SHP77 (cell line): ENCODE measurements at places on chromosomes 5 and 9.

- DNase-seq, result no peak
These were observed 72.4 kb upstream of the CXCL14 start for GRCh38 chr5:135651156-135651555.

DNA sequence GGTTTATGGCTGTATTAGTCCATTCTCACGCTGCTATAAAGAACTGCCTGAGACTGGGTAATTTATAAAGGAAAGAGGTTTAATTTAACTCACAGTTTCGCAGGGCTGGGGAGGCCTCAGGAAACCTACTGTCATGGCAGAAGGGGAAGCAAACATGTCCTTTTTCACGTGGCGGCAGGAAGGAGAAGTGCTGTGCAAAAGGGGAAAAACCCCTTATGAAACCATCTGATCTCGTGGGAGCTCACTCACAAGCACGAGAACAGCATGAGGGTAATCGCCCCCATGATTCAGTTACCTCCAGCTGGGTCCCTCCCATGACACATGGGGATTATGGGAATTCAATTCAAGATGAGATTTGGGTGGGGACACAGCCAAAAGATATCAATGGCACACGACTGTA lies 13.9 kb downstream of the LRRC70 start:
- DNase-seq, result no peak

DNA sequence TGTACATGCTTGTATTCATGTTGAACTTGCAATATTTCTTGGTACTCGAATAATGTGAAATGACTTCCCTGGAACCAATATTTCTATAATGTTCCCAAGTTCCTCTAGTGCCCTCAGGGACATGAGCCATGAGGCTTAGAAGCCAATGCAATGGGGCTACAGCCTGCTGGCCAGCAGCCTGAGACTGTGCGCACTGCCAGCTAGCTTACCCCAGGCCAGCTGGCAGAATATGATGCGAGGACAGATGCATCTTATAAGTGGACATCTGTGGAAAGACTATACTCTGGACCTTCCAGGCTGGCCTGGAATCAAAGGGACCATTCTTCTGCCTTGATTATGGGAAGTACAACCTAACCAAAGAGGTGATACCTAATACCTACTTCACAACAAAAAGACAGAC lies 1862.0 kb upstream of the ACO1 start:
- DNase-seq, result no peak

GRCh38 chr5:171624396-171624795 lies 161.2 kb upstream of the SMIM23 start:
- DNase-seq, result no peak

GRCh38 chr5:133121080-133121479 lies 69.3 kb downstream of the HSPA4 start:
- no peak for DNase-seq

GRCh38 chr9:68961587-68961986 lies 52.3 kb downstream of the PRKACG start:
- no peak for DNase-seq

DNA sequence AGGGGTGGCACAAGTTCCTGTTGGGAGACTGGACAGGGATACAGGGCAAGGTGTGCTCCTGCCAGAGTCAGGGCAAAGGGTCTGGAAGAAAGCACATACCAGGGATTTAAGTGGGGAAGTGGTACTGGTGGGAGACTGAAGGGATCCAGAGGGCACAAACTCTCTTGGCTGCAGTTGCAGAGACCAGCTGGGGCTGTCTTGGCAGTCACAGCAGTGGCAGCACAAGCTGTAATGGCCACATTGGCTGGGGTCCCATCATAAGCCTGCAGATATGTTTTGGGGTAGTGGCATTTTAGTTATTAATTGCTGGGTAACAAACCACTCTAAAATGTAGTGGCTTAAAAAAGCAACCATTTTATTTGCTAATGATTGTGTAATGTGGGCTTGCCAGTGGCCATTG lies 492.2 kb downstream of the ENC1 start:
- DNase-seq, result no peak

DNA sequence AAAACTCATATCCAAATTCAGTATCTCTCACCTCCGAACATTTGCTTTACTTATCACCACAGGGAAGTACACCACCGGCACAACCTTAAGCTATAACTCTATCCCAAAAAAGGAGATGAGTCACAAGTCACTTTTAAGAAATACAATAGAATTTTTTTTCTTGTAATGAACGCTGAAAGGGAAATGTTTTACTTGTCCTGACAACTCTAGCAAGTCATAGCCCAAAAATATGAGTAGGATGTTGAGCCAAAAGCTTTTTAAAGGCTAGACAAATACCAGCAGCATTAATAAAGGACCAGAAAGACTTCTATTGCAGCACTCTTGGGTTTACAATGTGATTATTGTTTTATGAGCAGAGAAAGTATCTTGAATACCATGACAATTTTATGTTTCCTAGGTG lies 147.3 kb upstream of the FST start:
- no peak for DNase-seq

DNA sequence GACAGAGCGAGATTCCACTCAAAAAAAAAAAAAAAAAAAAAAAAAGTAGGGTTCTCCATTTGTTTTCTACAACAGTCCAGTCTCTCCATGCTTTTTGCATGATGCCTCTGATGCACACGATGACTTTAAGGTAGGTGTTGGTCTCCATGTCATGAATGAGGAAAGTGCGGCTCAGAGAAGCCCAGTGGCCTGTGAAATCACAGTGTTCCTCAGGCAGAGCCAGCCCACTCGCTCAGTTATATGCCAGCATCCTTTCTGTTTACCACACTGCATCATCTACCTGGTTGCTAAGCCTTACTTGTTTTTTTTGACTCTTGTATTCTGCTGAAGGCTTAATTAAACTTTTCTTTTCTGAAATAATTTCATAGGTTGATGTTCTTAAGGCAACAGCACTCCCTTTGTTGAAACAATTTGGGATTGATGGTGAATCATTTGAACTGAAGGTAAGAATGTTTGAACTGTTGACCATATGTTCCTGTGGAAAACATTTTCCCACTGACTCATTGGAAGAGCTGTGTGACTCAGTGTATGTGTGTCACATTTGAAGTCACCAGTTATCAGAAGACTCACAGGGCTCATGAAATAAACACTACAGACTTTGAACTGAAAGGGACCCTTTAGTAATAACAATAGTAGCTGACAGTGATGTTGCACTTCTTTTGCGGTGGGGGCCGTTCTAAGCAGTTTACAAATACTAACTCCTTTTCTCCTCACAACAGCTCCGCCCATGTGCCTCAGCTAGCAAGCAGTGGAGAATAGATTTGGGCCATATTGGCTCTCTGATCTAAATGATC lies 40.2 kb downstream of the RCL1 start:
- DNase-seq, result no peak

DNA sequence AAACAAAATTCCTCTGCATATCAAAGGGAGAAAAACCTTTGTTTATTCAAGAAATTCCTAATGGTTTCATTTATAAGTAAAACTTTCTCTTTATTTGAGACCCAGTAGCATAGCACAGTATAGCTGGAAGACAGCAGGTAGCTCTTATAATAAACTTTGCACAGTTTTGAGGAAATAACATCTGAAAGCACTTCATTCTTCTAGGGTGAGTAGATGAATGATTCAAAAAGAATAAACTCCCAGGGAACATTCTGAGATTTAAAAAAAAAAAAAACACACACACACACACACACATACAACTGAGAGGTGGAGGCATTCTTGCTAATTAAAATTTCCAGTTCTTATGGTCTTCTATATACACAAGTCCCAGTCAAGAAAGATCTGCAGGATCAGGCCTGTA lies 197.3 kb downstream of the BNC2 start:
- DNase-seq, result no peak

GRCh38 chr9:109549386-109549785 lies 51.3 kb upstream of the PTPN3 start:
- no peak for DNase-seq

DNA sequence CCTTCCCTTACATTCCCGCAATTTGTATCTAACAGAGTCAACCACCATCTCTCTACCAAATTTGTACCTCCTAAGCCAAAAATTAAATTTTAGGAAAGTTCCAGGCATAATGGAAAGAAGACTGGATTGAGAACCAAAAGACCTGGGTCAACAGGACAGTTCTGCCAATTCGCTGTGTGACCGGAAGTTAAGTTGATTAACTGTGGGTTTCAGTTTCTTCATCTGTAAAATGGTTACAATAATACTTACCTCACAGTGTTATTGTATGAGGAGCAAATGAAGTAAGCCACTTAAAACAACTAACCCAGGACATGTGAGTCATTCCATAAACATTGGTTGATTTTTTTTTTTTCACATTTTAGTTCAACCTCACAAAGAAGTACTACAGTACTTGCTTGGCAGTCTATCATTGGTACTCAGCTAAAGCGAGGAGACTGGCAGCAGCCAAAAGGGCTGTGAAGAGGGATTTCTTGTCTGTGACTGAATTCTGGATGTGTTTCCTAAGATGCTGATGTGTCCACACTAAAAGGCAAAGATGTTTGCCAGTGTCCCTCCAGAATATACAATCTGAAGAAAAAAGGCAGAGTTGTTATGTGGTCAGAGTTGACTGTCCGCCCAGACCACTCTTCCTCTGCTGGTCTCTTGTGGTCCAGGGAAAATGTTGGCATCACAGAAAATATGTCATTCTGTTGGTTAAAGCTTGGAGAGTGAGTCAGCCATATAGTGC lies 198.6 kb downstream of the TLE1 start:
- no peak for DNase-seq

- no peak for DNase-seq
These were observed 1309.2 kb upstream of the WWC1 start for GRCh38 chr5:166982226-166982625.

DNA sequence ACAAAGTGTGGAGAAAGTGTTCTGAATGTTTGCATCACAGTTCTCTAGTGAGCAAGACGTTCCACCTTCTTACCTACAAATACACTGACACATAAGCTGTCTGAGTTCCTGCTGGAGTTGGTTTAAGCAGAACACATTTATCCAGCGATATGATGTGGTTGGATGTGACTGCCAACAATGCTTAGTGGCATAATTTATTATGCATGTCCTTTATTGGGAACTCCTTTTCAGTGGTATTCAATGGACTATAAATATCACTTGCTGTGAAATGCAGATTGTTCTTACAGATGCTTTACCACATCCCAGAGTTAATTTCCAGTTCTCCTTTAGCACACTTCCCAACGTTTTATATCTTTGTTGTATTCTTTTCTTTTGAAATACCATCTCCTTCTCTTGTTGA lies 222.2 kb downstream of the LURAP1L start:
- DNase-seq, result no peak

- DNase-seq, result no peak
These were observed 230.1 kb downstream of the CAAP1 start for GRCh38 chr9:26662476-26662875.

- DNase-seq, result peak; percentile 49
These were observed 2.9 kb downstream of the JAK2 start for GRCh38 chr9:4987961-4988421.

GRCh38 chr5:133635051-133635450 lies 22.7 kb upstream of the FSTL4 start:
- DNase-seq, result no peak

DNA sequence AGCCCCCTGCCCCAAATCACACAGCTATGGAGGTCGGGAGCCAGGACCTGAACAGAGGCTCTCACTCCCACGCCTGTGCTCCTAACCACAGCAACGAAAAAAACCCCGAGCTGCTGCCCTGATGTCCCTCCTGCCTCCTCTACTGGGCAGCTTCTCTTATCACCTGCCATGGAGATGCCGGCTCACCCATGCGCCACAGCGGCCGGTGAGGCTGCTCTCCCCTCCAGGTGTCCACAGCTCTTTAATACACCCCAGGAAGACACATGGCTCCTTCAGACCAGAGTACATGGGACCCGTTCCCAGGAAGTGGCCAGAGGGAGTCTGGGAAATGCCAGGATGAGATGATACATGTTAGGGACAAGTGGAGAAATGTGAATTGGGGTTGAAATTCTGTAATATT lies 110.9 kb downstream of the COL23A1 start:
- no peak for DNase-seq

DNA sequence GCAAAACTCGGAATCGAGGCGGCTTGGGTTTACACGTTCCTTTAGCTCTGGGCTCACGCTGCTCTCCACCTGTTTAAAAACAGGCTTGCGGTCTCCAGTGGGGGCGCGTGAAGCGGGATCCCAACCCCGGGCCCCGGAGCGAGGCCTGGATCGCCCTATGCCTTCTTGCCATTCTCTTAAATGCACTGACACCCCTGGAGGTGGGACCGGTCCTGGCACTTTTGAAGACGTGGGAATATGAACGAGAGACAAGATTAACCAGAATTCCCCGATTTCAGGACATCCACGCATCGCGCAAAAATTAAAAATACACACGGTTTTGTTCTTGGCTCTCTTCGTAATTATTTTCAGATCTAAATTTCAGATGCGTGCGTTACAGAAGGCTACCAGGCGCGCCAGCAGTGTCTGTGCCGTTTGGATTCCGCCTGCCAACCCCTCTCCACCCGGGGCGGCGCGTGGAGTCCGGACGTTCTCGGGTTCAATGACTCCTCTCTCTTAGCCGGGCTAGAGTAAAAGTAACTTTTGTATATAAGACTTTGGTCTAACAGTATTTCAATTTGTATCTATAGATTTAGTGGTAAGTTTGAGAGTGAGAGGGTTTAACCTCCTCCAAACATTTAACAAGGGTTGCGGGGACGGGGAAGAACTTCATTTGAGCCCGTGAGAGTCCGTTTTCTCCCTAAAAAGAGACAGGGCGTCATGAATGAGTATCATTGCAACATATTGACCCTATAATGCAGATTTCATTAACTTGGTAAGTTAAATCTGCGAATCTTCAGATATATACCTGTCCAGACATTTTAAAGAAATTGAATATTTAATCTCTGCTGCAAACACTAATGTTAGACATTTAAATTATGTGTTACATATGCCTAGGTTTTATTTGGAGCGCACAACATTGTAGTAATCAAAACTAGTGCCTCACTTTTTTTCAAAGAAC lies 3.8 kb downstream of the FOXD1 start:
- DNase-seq, result no peak

DNA sequence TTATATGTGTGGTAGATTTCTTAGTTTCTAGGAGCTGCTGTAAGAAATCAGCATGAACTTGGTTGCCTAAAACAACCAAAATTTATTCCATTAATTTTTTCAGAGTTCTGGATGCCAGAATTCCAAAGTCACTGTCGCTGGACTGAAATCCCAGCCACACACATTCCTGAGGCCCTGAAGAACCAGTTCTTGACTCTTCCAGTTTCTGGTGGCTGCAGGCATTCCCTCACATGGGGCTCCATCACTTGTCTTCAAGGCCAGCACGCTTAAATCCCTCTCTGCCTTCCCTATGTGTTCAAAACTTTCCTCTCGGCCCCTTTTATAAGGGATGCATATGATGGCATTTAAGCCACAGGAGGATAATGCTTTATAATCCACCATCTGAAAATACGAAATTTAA lies 1237.5 kb upstream of the CDH9 start:
- no peak for DNase-seq

GRCh38 chr5:61322738-61323725 lies 9.0 kb upstream of the ZSWIM6 start:
- no peak for DNase-seq
